Stimulated activated CD8-positive, alpha-beta memory T cell treated with anti-CD3 and anti-CD28 coated beads, Interleukin-7, amount 100 ng/mL, for 48 hours (primary cell): ENCODE measurements at places on chromosomes 5 and 9.

- DNase-seq = no peak
Observed at GRCh38 chr5:174386306-174386705, 338.1 kb upstream of the MSX2 start.

DNA sequence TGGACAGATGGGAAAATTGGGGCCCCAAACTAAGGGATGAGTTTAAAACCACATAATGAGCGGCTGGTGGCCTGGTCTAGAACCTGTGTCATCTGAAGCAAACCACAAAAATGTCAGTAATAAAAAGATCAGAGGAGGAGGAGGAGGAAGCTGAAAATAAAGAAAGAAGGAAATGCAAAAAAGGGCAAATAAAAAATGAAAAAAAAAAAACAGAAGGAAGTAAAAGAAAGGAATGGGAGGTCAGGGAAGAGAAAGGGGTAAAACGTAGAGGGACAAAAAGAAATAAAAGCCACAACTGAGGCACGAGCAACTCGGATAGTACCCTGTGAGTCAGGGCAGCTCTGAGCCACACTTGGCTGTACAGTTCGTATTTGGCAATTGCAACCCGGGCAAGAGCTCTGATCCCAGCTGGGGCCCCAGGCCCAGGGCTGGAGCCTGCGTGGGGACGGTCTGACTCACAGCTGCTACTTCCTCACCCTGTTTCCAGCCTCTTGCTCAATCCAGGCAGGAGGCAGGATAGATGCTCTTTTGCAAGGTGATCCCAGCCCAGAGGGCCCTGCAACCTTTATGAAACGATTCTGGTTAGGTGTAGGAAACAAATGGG is 137.9 kb upstream of the TRIM32 start:
- no peak for DNase-seq

DNA sequence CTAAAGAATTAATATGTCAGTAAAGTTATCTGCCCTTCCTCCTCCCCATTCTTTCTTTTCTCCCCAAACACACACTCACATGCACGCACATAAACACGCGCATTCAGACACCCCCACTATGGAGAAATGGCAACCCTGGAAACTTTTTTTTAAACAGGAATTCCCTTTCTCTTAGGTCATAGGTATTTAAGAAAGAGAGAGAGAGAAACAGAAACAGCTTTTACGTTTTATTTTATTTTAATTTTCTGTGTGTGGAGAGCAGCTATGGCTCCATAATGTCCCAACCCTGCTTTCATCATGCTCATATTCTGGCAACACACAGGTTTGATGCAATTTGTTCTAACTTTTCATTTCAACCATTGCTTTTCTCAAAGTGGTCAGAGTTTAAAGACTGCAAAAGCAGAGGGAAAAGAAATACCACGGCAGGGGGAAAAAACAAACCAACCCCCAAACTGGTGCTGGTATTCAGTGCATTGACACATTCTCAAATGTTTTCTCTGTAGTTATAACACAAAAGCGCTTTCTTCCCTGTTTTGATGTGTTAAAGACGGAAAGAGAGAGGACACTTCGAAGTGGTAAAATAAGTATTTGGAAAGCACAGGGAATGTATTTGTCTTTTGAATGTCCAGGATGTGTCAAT is 126.0 kb upstream of the TMEM161B start:
- no peak for DNase-seq

DNA sequence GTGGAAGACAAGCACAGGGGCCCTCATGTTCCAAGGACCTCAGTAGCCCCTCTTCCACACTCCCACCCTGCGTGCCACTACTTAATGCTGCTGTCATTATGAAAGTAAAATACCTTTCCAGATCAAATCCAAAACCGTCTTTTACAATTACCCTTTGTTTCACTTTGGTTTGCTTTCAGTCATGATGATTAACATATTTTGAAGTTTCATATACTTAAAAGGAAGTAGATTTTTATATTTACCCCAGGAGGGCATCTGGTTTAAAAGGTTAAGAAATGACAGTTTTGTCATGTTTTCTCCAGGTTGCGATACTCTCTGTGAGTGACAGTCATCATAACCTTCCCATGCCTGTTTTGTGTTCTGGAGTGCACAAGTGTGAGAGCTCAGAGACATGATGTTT is 13.5 kb upstream of the MAP1B start:
- no peak for DNase-seq

GRCh38 chr5:68383888-68384310 is 168.3 kb downstream of the PIK3R1 start:
- no peak for DNase-seq

DNA sequence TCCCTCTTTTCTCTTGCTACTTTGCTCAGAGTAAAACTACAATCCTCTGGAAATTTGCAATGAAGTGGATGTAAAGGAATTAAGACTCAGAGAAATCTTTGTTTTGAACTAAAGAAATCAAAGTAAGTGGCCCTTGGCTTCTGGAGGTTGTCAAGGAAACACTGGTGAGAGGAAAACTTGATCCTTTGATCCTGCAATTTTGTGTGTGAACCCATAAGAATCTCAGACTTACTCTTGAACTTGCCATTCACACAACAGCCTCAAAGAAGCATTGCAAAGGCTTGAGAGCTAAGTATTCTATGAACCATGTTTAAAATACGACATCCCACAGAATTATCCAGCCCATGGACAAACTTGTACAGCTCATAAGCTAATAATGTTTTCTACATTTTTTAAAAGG is 827.5 kb downstream of the TAF11L14 start:
- no peak for DNase-seq

DNA sequence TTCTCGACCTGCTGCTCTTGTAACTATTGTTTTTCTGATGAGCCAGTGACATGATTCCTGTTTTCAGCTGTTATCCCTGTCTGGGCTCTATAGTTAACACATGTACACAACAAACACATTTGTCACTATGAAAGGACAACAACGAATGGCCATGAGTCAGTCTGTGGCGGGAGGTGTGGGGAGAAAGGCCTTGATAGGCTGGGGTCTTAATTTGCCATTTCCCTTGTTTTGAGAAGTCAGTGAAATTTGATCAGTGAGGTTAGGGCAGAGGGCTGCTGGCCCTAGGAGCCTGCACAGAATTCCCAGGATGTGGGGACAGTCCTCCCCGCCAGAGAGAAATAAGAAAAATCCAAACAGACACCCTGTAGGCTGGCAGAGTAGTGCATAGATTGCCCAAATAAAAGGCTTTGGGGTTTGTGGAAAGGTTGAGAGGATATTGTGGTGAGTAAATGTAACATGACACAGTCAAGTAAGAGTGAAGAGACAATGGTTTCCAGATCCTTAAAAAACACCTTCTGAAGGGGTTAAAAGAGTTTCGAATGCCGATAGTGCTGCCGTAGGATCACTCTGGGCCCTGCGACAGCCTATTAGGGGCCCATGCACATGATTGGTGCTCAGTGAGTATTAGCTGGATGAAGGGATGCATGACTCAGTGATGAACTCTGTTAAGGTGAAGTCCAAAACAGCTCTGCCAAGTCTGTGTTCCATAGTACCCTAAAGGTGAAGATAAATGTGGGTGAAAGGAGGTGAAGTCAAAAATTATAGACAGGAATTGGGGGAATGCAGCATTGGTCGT is 110.9 kb upstream of the PRRC1 start:
- DNase-seq = no peak

GRCh38 chr5:165209101-165209727 is 1703.8 kb downstream of the MAT2B start:
- no peak for DNase-seq

- no peak for DNase-seq
Observed at GRCh38 chr5:170861917-170862766, at the start of gene RANBP17. RANBP17 (plus strand) TSS chr5:170862018.

- DNase-seq = no peak
Observed at GRCh38 chr9:120716483-120716882, 2.2 kb upstream of the MEGF9 start.

DNA sequence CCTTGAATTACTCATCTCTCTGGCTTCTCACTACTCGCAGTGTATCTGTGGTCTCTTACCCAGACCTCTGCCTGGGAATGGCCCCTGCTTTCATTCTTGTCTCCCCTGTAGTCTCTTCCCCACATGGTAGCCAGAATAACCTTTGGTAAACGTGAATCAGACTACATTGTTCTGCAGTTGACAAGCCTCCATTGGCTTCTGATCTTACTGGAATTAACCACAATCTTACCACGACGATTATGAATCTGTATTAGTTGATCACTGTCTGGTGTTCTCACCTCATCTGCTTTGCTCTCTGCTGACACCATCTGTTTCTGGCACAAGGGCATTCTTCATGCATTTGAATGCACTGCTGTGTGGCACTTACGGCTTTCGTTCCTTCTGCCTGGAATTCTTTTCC is 781.2 kb downstream of the MTRR start:
- no peak for DNase-seq

GRCh38 chr5:80608731-80609130 is 38.7 kb upstream of the ANKRD34B start:
- DNase-seq = no peak

DNA sequence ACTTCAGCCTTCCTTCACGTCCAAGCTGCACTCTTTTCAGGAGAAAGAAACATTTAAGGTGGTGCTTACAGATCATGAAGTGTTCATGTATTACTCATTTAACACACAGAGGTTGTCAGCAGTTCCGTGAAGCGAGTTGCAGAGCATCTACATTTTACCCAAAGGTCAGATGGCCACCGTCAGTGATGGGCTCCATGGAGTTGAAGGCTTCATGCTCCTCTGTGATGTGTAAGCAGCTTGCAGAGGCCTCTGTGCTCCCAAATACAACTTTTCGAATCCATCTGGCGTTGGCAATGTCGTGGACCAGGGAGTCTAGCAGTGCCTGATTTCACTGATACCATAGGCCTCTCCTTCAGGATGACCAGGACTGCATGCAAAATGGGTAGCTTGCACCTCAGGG is 53.7 kb upstream of the DMRT3 start:
- DNase-seq = no peak

DNA sequence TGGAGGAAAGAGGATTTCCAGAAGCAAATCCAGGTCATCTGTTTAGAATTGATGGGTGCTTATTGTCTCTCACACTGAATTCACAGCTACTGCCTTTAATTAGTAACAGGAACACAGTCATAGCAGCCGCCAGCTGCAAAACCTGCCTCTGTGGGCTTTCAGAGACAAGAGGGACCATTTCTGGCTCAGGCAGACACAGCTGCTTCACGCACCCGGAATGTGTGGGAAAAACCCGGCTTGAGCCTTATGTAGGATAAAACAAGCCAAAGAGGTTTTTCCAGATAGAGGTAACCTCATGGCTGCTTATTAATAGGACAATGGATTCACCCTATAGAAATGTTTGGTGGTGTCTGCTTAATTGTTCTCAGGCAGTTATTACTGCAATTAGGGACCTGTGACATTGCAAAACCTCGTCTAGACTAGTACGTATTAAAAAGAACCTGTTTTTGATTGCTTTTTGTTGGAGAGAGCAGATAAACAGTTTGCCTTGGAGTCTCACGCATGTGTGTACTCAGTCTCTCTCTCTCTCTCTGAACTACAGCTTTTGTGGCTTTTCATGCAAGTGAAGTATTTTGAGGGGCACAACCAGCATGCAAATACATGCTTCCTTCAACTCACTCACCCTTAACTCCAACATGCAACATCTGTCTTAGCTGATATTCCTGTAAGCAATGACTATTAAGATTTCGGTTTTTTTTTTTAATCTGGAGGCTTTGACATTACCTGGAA is 302.7 kb downstream of the PLK2 start:
- no peak for DNase-seq

GRCh38 chr5:372556-372995 is 51.1 kb downstream of the AHRR start:
- no peak for DNase-seq

GRCh38 chr5:73496984-73497457 is 1.2 kb upstream of the BTF3 start:
- no peak for DNase-seq

- DNase-seq = no peak
Observed at GRCh38 chr9:103988821-103989220, 105.3 kb upstream of the SMC2 start.

- no peak for DNase-seq
Observed at GRCh38 chr9:131272212-131272611, 4.1 kb downstream of the FAM78A start.

DNA sequence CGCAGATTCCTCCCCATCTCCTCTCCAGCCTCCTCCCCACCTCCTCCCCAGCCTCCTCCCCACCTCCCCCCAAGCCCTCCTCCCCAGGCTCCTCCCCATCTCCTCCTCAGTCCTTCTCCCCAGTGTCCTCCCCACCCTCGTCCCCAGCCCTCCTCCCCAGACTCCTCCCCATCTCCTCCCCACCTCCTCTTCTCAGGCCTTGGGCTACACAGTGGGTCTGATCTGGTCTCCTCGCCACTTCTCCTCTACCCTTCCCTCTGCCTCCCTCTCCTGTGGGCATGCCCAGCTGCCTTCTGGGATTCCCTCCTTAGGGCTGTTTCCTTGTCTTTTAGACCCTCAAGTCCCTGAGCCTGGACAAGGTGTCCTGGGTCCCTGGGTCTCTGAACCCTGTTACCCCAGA is 28.3 kb downstream of the CXXC5 start:
- DNase-seq = no peak

GRCh38 chr5:1039210-1039548 is 30.6 kb downstream of the NKD2 start:
- no peak for DNase-seq

GRCh38 chr9:35951736-35952135 is 6.2 kb downstream of the OR2S2 start:
- DNase-seq = no peak

DNA sequence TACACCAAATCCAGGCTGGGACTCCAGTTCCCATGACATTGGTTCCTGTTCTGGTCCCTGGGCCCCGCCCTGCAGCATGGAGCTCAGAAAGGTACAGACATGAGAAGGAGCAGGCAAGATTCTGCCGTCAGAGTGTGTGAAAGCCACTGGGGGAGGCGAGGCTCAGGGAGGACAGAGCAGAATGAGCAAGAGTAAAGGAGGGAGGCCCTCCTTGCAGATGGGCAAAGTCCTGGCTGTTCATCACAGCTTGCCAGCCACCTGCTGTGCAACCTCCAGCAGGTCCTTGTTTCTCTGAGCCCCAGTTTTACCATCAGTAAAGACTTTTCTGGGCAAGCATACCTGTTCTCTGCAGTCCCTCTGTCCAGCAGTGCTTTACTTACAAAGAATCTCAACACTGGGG is 73.3 kb downstream of the HRH2 start:
- DNase-seq = no peak

GRCh38 chr9:134032456-134033222 is 7.4 kb downstream of the BRD3OS start:
- DNase-seq = no peak

DNA sequence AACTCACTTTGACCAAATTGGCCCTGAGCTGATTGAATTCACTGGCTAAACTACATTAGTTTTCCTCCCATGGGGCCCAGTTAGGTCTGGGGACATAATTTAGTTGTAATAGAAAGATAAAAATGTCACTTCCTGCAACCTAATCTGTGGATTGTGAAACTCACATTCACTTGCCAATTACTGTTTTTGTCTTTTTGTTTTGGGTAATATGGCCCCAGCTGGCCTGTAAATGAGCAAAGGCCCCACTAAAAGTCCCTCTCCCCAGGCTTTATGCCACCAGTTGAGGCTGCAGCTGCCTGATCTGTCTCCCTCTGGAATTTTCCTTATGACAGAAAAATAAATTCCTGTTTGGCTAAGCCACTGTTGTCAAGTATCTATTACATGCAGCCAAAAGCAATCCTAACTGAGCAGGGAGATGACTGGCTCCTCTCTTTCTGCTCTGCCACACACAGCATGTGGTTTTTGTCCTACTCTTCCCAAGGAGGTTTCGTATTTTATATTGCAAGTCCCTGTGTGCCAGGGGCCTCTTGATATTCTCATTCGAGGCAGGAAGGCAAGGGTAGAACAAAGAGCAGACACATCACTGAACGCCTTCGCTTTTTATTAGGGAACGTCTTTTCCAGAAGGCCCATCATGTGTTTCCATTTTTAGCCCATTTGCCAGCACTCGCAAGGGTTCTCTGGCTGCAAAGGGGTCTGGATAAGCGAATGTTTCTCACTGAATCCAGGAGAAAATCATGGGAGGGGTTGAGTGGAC is 24.1 kb upstream of the SLC25A48 start:
- no peak for DNase-seq

- DNase-seq = no peak
Observed at GRCh38 chr9:72649127-72649442, 127.7 kb downstream of the TMC1 start.
